ENCODE measurements at places on chromosomes 2 and 18.
A peak's percentile ranks its signal among the peaks of the same experiment; 100 is the strongest.

DNA sequence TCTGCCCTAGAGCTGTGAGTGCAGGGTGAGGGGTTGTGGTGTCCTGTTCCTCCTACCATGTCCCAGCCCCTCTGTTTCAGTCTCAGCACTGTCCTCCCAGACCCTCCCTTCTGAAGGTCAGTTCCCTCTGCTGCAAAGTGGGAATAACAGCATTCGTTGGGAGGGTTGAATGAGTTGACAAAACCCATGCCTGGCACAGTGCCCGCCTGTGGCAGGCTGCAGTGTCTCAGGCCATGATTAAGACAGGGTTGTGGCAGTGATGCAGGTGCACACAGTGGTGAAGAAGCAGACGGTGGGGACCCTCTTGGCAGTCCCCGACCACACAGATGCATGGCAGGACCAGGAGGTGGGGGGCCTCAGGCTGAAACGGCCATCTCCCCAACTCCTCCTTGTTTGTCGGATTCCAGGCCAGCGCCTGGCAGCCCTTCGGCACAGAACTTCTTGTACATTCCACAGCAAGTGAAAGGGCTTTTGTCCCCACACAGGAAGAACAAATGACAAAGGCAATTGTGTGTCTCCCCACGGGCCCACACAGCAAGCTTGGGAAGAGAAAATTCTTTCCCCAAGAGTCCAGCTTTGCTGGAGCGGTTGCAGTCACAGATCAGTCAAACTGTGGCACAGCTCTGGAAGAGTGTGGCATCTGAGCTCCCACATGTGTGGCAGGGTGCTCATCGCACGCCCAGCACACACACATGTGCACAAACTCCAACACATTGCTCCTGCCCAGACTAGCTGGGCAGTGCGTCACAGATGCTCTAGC lies 92.0 kb upstream of the MSH2 start:
- no peak for DNase-seq

- DNase-seq: no peak
These were observed 53.9 kb upstream of the CYTIP start for GRCh38 chr2:157497638-157498314.

DNA sequence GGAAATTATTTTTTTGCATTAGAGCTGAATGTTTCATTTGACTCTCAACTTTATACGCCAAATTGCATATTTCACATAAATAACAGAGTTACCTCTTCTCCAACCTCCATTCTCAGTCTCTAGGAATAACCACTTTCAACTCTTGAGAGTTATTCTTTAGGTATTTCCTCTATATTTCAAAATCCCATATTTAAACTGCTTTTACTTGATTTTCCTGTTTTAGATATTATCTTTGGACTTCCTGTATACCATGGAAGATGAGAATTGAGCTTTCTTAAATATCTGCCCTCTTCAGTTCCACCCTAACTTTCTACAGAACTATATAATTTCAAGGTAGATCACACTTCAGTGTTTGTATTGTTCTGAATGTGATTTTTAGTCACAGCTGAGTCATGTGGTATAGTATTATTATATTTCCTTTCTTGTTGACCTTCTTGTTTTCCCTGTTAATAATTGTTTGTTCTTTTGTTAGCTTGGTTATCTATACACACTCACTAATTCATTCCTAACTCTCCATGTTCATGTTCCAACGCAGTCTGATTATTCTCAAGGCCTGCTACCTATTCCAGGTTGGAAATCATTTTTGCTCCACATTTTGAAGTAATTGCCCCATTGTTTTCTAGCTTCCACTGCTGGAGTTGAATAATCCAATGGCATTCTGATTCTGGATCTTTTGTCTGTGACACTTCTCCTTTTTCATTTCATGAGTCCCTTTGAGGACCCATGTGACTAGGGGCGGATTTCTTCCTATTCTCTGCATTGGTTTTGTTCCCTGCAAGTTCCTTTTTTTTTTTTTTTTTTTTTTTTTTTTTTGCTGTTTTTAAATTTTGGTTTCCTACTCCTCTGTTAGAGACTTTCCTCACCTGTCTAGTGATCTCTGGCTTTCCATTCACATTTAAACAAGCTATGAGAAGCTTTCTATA lies 156.8 kb upstream of the RBMS1 start:
- no peak for DNase-seq

DNA sequence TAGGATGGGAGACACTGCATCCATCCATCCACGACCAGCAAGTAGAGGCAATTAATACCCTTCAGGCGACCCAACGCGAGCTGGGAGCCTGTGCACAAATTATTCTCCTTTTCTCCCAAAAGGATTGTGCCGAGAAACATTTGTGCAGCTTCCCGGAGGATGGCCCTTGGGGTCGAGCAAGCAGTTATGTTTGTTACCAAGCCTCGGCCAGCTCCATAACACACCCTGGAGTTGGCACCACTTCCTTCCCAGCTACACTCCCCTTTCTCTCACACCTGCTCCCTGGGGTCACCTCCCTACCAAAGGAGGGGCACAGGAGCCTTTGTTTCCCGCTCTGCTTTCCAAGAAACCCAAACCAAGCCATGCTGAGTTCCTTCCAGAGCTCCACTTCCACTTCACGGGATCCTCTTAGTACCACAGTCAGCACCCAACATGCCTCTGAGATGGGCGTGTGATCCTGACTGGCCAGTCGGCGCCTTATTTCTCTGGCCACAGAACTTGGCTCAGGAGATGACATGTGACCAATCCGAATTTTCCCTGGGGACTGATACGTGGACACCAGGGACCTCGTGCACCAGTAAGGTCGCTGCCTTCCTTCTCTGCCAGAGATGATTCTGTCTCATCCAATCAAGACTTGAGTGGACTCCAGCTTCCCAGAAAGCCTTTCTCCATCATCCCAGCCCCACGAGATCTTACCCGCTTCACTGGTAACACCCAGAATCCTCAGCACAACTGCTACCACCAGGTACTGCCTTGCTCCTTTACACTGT lies 28.5 kb downstream of the GPR55 start:
- no peak for DNase-seq

DNA sequence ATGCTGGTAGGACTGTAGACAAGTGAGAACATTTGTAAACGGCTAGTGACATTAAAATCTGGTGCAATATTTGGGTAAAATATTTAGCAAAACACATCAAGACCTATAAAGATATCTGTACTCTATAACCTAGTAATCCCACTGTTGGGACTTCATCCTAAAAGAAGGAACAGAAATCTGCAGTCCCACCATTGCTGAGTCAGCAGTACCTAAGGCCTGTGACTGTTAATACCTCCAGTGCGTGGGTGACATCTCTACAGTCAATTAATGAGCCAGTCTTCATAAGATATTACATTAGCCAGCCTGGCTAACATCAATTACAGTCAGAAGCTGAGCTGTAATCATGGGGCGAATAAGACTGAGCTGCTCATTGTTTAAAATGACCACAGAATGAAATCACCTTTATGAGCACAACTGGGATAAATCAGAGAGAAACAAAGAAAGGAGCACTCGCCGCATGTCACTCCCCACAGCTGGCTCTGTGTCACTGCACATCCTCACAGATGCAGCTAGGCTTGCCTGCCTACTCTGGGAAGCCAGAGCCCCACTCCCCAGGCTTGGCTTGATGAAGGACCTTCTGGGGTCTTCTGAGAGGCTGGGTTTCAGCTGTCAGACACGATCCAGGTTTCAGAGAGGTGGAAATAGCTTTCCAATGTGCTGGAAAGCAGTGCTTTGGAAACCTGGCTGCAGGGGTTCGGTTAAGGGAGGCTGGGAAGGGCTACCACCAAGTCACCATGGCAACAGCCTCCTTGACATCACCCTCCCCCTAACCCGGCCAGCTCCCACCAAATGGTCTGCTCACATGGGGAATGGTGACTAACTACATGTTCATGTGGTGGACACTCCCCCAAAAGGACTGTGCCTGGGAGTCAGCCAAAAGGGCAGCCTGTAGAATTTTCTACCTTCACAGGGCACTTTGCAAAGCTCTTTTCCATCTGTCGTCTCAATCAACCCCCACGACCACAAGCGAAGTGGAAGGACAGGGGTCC lies 145.0 kb downstream of the ZBTB7C start:
- DNase-seq: no peak

- no peak for DNase-seq
These were observed 22.7 kb downstream of the LDLRAD4 start for GRCh38 chr18:13241083-13241892.

GRCh38 chr2:43138441-43138840 lies 88.0 kb downstream of the ZFP36L2 start:
- no peak for DNase-seq

DNA sequence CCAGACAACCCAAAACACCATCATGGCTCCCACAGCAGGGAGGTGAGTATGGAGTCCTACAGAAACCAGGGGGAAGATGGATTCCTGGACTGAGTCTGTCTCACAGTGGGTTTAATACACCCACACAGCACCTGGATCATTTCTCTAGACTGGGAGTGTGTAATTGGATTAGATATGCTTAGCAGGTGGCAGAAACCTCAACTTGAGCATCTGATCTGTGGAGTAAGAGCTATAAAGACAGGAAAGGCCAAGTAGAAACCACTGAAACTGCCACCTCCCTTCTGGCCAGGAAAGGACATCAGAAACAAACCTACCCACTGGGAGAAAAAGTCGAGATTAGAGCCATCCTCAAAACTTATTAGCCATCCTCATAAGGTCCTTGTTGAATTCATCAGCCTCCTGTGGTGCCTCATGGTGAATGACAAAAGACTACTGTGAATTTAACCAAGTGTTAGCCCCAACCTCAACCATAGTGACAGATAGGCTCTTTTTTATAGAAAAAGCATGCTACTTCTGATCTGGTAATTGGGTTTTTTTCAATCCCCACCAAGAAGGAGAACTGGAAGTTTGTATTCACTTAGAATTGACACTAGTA lies 28.1 kb upstream of the CHST9 start:
- DNase-seq: no peak

DNA sequence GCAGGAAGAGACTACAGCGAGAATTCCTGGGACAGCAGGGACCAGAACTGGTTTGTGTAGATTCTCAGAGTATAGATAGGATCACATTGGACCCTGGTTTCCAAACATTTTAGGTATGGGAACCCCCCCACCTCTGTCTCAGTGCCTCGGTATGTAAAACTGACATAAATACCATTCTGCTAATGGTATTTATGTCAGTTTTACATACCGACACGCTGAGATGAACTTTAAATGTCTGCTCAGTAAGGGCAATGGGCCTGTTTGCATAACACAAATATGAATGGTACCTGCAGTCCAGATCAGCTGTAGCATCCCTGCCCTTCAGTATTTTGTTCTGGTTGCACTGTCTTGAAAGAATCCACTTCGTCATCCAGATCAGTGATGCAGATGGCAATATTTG lies 73.2 kb downstream of the WDSUB1 start:
- DNase-seq: no peak

DNA sequence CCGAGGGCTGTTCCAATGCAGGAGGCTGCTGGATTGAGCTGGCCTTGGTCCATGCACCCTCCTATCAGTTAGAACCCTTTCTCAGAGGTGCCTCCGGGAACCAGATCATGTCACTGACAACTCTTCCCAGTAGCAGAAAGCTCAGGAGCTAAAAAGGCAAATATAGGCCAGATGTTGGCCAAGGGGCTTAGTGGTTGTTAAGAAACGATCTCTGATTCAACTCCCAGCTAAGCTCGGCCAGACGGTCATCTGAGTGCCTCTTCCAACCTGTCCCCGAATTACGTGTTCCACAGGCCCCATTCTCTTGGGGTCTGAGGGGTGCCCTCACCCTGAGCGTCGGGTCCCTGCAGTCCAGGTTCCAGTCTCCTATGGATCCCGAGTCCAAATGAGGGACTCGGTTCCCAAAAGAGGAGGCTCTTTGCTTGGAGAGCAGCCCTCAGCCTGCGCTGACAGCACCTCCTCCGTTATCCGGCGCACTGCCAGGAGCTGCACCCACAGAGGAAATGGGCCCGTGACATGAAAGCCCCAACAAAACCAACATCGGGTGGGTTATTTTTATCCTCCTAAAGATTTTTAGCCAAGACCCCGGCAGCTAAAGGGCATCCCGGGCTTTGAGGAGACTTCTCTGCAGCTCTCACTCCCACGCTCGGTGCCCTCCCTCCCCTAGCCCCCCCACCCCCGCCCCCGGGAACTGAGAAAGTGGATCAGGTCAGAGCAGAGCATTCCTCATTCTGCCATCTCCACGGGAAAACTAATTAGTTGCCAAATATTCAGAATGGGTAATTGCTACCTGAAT lies 106.6 kb upstream of the ID2 start:
- no peak for DNase-seq

DNA sequence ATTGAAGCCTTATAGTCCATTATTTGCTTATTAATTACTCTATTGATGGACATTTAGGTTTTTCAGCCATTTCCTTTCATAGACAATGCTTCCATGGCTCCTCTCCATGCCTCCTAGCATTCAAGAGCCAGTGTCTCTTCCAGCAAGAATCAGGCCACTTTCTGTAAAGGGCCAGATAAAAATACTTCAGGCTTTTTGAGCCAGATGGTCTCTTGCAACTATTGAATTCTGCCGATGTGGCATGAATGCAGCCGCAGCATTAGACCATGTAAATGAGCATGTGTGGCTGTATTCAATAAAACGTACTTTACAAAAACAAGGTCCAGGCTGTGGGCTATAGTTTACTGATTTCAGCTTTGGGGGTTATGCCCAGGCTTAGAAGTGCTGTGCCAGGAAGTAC lies 38.5 kb downstream of the TRAF3IP1 start:
- no peak for DNase-seq

GRCh38 chr2:236744716-236745115 lies 175.1 kb downstream of the ACKR3 start:
- DNase-seq: no peak

- peak; percentile 64 for DNase-seq
These were observed 135.4 kb upstream of the MGAT5 start for GRCh38 chr2:134118279-134119116.

- DNase-seq: no peak
These were observed 37.3 kb downstream of the MARCO start for GRCh38 chr2:118979152-118979861.

GRCh38 chr2:220081171-220081570 lies 453.7 kb downstream of the SLC4A3 start:
- no peak for DNase-seq

GRCh38 chr2:241410739-241411176 lies 54.7 kb downstream of the FARP2 start:
- no peak for DNase-seq

DNA sequence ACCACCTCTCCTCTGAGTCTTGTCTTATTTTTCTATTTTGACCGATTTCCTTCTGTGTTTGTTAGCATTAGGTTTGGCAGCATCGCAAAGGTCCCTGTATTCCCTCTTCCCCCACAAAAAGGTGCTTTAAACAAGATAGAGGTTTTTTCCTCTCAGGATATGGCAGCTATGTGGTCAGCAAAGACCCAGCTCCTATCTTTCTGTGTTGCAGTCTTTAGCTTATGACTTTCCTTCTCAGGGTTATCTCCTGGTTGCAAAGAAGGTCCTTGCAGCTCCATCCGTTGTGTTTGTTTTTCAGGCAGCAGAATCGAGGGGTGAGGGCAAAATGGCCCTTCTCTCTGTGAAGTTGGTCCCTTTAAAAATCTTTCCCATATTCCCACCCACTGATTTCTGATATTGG lies 38.4 kb downstream of the GALNT1 start:
- DNase-seq: no peak

GRCh38 chr2:40097691-40098385 lies 318.8 kb upstream of the THUMPD2 start:
- DNase-seq: no peak

Data from forelimb muscle (tissue), 1 donor.